ENCODE measurements at places on chromosomes 13 and 19.
A peak's percentile ranks its signal among the peaks of the same experiment; 100 is the strongest.

GRCh38 chr13:76398425-76398824 is 487.8 kb downstream of the KCTD12 start:
- DNase-seq: no peak

GRCh38 chr19:49421039-49421877 is 2.0 kb downstream of the PTH2 start:
- peak; percentile 85 for DNase-seq

DNA sequence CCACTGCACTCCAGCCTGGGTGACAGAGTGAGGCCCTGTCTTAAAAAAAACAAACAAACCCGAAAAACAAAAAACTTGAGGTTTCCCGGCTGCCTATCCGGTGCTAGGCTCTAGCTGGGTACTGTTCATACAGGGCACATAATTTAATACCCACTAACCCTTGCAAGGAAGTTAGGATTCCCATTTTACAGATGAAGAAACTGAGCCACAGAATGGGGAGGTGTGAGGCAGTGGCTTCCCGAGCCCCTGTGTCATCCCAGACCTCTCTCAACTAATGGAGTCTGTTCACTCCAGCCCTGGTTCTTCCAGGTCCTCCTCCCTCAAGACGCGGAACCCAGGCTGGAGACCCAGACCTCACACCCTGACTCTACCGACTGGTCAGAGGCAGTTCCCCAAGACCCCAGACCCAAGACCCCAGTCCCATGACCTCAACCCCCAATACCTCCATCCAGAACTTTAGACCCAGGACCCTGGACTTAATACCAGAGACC is 576 bp downstream of the APBA3 start:
- no peak for DNase-seq

- no peak for DNase-seq
Measured at GRCh38 chr13:43783820-43784219, 3.0 kb downstream of the ENOX1 start.

- no peak for DNase-seq
Measured at GRCh38 chr13:74045583-74045982, 88.6 kb downstream of the KLF12 start.

GRCh38 chr13:110328573-110328972 is 21.5 kb downstream of the COL4A2 start:
- peak; percentile 67 for DNase-seq

GRCh38 chr19:31413353-31413752 is 64.1 kb upstream of the TSHZ3 start:
- DNase-seq: no peak

DNA sequence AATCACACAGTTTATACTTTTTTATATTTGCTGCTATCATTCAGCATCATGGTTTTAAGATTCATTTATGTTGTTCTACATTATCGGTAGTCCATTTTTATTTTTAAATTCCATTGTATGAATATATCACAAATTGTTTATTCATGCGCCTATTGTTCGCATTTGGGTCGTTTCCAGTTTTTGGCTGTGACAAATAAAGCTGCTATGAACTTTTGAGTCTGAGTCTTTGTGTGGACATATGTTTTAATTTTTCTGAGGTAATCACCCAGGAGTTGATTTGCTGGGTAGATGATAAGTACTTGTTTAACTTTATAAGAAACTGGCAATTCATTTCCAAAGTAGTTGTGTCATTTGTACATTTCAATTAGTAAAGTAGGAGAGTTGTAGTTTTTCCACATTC is 74.2 kb upstream of the CSNK1A1L start:
- no peak for DNase-seq

DNA sequence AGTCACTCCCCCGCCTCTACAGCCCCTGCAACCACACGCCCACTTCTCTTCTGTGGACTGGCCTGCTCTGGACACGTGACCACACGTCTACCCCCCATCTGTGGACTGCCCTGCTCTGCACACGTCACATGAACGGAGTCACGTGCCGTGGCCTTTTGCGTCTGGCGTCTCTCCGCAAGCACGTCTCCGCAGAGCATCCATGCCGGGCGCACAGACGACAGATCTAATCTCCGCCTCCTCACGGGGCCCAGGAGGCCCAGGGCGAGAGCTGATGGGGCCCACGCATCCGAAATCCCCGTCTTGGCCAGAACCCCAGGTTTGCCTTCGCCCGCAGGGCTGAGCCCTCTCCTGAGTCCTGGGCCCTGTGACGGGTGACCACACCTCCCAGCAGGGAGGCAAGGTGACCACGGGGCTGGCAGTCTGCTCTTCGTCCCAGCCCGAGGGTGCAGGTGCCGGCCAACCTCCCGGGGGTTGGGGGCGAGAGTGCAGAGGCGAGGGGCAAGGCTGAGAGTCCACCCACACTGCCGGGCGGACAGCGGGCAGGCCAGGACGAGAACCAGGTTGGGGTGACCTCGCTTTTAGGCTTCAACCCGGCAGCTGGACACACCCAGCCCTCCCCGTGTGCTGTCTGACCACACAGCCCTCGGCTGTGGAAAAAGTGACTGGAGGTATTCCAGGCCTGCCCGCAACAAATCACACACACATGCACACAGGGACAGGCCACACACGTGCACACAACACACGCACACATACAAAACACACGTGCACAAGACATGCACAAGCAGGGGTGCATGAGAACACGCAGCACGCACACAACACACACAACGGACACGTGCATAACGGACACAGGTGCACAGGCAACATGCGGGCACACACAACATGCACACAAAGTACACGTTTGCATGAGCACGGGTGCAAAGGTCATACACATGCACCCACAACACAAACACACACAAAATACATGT is 3.9 kb downstream of the SBNO2 start:
- DNase-seq: peak; percentile 84

- DNase-seq: peak; percentile 97
Measured at GRCh38 chr19:1154731-1155351, 19.2 kb downstream of the SBNO2 start.

- DNase-seq: peak; percentile 85
Measured at GRCh38 chr13:26476111-26476781, 81.2 kb upstream of the WASF3 start.

DNA sequence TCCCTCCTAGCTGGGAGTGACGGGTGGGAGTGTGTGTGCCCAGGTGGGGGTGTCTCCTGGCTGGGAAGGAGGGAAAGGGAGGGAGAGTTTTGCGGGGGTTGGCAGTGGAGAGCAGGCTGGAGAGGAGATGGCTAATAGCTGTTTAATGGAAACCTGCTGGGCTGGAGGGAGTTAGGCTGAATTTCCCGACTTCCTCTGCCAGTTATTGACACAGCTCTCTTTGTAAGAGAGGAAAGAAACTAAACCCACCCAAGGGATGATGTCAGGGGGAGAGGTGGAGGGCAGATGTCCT is 10.2 kb upstream of the ILF3 start:
- DNase-seq: no peak

GRCh38 chr13:40375489-40376171 is 290.8 kb downstream of the FOXO1 start:
- peak; percentile 84 for DNase-seq

- DNase-seq: peak; percentile 66
Measured at GRCh38 chr13:110377178-110377825, 70.2 kb downstream of the COL4A2 start.

GRCh38 chr13:93230261-93230855 is 3.8 kb downstream of the GPC6 start:
- DNase-seq: no peak

- DNase-seq: no peak
Measured at GRCh38 chr13:98520674-98521449, 56.0 kb downstream of the STK24 start.

GRCh38 chr19:47417746-47418691 is 1.3 kb downstream of the MEIS3 start:
- DNase-seq: no peak

DNA sequence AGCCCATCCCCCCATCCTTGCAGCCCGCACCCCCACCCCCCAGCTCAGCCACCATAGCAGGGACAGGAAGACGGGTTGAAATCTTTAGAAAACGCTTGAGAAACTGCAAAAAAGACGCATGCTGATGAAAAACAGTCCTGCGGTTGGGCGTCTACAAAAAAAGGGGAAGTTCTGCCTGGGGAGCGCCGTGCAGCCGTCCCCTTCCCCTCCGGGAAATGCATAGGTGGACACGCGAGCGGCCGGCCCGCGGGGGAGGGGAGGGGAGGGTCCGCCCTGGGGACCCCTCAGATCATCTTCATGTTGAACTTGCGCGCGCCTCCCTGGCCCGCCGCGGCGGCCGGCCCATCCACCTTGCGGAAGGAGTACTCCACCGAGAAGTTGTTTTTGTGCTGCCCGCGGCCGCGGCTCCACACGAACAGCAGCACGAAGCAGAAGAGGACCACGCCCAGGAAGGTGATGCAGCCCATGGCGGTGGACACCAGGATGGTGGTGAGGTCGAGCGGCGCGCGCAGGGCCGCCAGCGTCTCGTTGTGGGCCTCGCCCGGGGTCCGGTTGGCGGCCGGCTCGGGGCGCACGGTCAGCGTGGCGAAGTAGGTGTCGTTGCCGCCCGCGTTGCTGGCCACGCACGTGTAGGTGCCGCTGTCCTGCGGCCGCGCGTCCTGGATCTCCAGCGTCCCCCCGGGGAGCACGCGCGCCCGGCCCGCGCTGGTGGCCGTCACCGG is 7.9 kb upstream of the PEAK3 start:
- peak; percentile 88 for DNase-seq

GRCh38 chr19:28018499-28018898 is 1194.5 kb downstream of the UQCRFS1 start:
- no peak for DNase-seq

GRCh38 chr13:111492341-111492950 is 172.0 kb downstream of the TEX29 start:
- peak; percentile 55 for DNase-seq

DNA sequence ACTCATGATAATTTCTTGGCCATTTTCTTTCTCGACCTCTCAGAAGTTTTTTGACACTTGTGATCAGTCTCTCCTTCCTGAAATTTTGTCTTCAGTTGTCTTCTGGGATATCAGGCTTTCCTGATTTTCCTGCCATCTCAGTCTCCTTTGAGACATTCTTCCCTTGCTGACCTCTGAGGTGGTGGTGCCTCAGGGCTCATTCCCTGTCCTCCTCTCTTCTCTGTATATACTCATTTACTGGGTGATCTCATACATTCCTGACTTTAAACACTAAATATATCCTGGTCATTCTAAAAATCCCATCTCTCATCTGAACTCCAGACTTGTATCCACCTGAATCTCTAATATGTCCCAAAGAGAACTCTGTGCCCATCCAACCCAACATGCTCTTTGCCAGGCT is 31.3 kb upstream of the STARD13 start:
- no peak for DNase-seq

All from posterior vena cava (tissue), 2 donors.